ENCODE measurements at places on chromosomes 1 and 21. TPM values are rescaled to one million over a fixed set of nuclear protein-coding genes. Genes with fewer than 3 reads are reported as not detected.

DNA sequence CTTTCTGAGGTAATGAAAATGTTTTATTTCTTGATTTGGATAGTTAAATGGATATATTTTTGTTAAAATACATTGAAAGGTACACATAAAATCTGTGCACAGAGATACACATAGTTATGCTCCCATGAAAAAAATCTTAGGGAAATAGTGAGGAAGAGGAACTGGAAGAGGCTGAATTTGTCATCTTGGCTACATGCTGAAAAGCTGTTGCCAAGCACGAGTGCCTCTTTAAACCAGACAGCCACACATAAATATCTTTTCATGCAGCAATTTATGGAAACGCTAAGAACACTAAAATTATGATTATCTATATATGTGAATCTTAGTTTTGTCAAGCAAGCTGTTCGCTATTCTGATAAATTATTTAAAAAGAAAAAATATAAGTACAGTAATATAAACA is 12.8 kb upstream of the ADAR start:
- no peak for DNase-seq

DNA sequence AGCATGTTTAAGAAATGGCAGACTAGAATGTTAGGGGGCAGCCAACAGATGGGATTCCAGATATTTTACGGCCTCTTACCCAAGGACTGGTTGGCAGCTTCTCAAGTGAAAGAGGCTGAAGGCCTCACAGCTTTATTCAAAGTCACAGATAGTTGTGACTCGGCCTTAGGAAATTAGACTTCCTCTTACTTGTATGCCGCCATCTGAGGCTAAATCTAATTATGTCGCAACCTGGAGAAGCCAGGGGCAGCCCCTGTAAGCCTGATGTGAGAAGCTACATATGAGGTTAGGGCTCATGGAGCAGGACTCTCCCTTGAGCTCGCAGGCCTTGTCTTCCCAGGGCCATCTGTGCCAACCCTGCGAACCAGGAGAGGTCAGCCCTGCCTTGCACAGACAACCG is 352.5 kb downstream of the HHAT start:
- no peak for DNase-seq

DNA sequence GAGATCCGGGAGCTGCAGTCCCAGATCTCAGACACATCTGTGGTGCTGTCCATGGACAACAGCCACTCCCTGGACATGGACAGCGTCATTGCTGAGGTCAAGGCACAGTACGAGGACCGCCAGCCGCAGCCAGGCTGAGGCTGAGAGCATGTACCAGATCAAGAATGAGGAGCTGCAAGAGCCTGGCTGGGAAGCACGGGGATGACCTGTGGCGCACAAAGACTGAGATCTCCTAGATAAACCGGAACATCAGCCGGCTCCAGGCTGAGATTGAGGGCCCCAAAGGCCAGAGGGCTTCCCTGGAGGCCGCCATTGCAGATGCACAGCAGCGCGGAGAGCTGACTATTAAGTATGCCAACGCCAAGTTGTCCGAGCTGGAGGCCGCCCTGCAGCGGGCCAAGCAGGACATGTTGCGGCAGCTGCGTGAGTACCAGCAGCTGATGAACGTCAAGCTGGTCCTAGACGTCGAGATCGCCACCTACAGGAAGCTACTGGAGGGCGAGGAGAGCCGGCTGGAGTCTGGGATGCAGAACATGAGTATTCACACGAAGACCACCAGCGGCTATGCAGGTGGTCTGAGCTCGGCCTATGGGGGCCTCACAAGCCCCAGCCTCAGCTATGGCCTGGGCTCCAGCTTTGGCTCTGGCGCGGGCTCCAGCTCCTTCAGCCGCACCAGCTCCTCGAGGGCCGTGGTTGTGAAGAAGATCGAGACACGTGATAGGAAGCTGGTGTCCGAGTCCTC is 25.5 kb downstream of the ETV3L start:
- DNase-seq = peak; percentile 54

DNA sequence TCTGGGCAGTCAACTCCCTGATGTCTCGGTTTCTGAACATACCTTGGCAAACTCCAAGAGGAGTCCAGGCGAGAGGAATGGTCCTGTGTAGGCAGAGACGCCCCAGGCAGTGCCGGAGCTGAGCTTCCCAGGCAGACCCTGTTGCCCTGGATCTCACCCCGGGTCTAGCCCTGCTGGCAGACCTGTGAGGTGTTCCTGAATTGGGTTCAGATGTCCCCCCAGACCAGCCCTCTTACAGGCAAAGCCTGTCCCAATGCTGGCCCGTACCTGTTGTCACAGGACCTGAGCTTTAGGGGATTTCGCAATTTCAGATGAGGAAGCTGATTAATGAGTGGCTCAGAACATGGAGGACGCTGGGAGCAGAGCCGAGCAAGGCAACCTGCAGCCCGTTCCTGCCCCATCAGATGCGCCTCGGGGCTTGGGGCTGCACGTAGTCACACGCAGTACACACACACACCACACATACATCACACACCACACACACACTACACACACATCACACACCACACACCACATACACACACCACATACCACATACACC is 38.5 kb upstream of the PDE9A start:
- peak; percentile 88 for DNase-seq

DNA sequence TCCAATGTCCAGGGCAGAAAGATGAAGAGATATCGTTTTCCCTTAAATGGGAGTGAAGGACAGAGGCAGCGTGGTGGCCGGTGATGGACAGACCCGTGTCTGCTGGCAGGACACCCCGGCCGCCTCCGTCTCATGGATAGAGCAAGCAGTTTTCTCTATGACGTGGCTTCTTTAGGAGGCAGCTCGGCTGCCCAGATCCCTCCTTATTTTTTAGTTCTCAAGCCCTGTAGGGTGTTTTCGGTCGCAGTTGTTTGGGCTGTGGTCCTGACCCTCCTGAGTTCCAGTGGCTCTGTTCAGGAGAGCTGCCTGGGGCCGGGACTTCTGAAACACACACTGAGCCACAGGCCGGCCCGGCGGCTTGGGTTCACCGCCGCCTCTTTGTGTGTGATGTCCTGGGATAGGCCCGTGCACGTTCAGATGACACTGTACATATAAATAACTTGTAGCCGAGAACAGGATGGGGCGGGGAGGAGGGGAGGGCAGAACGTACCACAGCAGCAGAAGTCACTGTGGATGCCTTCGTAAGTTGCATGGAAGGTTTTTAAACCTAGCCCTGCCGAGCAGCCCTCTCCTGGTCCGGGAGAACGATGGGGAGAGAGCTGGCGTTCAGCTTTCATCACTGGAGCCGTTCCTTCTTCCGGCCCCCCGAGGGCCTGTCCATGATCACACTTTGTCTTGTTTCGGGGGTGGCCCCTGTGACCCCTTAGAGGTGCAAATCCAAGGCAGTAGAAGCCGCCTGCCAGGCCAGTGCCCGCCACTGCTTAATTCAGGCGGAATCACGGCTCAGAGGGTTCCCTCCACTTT is 65.2 kb downstream of the SIK1 start:
- DNase-seq = peak; percentile 93

GRCh38 chr1:1924386-1924785 is 5.3 kb upstream of the TMEM52 start:
- no peak for DNase-seq

DNA sequence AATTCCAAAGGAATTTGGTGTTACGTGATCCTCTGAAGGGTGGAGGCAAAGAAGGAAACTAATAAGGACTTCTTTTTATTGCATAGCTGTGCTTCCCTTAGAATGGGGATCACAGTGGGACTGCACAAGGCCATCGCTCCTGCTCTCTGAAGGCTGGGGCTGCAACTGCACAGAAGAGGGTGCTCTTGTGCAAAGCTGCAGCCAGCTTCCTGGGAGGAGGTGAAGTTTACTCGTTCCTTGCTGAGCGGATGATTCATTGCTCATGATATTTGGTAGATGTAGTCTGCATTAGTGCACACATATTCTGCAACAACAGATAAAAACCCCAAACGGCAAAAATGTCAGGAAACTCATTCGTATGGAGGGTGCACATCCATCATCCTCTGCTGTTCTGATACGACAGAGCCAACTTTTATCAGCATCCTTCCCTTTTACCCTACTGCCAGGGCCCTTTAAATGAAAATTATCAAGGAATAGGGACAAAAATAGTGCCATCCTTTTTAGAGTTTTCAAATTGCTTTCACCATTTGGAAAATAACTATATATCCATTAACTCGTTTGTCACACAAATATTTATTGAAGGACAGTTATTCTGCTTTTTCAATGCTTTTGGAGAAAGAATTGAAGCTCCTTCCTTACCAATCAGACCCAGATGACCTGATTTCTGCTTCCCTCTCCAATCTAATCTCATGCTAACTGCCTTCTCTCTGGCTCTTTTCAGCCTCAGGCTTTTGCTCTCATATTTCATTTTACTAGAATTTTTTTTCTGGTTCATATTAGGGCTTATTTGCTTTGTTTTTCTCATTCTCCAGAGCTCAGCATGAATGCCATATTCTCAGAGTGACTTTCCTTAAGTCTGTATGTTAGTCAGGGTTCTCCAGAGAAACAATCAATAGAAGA is 263.6 kb downstream of the DUSP10 start:
- DNase-seq = peak; percentile 79

GRCh38 chr21:22191581-22191980 is 1193.4 kb downstream of the NCAM2 start:
- DNase-seq = no peak

DNA sequence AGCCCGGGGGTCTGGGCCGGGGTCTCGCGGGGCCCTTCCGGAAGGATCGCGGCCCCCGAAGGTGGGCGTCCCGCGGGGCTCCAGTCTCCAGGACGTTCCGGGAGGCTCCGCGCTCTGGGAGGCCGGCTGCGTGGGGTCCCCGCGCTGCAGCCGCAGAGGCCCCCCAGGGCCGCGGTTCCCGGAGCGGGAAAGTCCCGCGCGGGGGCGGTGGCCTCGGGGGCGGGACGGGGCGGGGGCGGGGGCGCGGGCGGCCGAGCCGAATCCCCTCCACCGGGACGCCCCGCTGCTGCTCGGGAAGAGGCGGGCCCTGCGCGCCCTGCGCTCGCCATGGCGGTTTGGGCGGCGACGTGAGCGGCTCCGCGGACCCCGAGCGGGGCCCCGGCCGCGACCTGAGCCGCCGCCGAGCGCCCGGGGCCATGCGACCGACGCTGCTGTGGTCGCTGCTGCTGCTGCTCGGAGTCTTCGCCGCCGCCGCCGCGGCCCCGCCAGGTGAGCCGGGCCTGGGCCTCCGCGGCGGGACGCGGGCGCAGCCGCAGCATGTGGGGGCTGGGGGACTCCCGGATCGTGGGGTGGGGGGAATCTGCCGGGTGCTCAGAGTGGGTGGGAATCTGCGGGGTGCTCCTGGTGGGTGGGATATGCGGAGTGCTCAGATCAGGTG is at the start of gene IFNGR2:
Gene IFNGR2 (plus strand): TSS at position 286 of the 658 bp plus-strand sequence. CDS start 131 bp downstream, at position 417.
- DNase-seq = peak; percentile 24

- no peak for DNase-seq
These were observed 1214.9 kb downstream of the PLA2G4A start for GRCh38 chr1:188043536-188044245.

GRCh38 chr1:85584264-85584781 is 3.8 kb downstream of the CCN1 start:
- peak; percentile 50 for DNase-seq

GRCh38 chr21:24881506-24881905 is 725.8 kb downstream of the MRPL39 start:
- DNase-seq = no peak

- DNase-seq = no peak
These were observed 16.4 kb downstream of the LDLRAD1 start for GRCh38 chr1:54001591-54001990.

DNA sequence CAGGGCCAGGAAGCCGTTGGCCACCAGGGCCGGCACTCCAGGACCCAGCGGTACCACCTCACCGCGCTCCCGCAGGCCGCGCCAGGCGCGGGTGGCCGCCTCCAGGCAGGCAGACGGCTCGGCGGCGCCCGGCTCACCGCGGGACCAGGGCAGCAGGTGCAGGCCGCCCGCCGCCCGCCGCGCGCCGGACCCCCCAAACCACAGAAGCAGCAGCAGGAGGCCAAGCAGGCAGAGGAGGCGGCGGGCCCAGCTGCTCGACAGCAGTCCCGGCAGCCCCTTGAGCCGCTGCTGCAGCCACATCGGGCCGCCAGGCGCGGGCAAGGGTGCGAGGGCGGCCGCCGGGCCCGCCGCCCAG is 312 bp downstream of the KIAA2013 start:
- DNase-seq = no peak

GRCh38 chr1:182170891-182171461 is 109.5 kb upstream of the ZNF648 start:
- no peak for DNase-seq

- no peak for DNase-seq
These were observed 13.3 kb downstream of the TRPM2 start for GRCh38 chr21:44366586-44367211.

DNA sequence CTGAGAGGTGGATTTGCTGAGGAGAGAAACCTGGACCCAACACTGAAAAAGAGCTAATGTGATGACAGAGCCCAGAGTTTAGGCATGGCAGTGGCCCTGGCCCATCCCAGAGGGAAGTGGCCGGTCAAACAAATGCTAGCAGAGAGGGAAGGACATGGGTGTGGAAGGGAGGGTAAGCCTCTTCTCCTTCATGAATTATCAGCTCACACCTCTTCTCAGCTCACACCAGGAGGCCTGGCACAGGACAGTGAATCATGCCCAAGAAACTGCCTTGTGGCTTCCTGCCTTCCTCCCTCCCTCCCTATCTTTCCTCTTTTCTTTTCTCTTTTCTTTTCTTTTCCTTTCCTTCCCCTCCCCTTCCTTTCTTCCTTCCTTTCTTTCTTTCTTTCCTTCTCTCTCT is 1.3 kb upstream of the SPRR3 start:
- DNase-seq = peak; percentile 54

GRCh38 chr1:65316233-65316632 is 6.9 kb downstream of the DNAJC6 start:
- DNase-seq = no peak

DNA sequence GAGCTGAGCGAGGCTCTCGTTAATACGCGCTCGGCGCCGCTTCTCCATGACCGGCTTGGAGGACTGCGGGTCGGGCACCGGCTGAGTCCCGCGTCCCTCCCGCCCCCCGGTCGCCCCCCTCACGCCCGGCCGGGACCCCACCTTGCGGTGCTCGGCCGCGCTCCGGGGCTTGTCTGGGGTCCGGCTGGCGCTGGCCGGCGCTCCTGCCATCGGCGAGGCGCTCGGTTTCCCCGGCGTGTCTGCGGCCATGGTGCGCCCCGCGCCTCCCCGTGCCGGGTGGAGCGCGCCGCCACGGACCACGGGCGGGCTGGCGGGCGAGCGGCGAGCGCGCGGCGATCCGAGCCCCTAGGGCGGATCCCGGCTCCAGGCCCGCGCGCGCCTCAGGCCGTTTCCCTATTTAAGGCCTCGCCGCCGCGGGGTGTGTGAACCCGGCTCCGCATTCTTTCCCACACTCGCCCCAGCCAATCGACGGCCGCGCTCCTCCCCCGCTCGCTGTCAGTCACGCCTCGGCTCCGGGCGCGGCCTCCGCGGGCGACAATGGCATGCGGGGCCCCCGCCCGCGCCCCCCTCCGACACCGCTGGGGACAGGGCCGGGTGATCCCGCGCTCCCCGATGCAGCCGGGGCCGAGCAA is at the start of gene HES4:
Gene HES4 (minus strand): TSS at position 373 of the 632 bp plus-strand sequence. CDS start 124 bp downstream, at position 249.
- DNase-seq = peak; percentile 82

Gene FMO3
- total RNA-seq = not detected

Gene ISG15
- 15.0 TPM for total RNA-seq

Gene ANGPTL3
- total RNA-seq = not detected

Gene NBPF10
- 1.2 TPM for total RNA-seq

Gene GBP4
- not detected for total RNA-seq

Gene ADCY10
- 0.17 TPM for total RNA-seq

Gene SLAMF9
- total RNA-seq = not detected

Gene UTS2
- not detected for total RNA-seq
